NCI-H2081 treated with DMSO at 0.1 percent for 48 hours (cell line): ENCODE measurements at places on chromosomes 2 and 18.

GRCh38 chr2:177888581-177888980 lies 184.0 kb downstream of the PDE11A start:
- DNase-seq, result no peak

GRCh38 chr2:134253117-134253704 lies 661 bp upstream of the MGAT5 start:
- DNase-seq, result no peak

- no peak for DNase-seq
Measured at GRCh38 chr2:186659383-186659782, 34.5 kb upstream of the FAM171B start.

- no peak for DNase-seq
Measured at GRCh38 chr2:84823788-84824187, 57.1 kb downstream of the TRABD2A start.

DNA sequence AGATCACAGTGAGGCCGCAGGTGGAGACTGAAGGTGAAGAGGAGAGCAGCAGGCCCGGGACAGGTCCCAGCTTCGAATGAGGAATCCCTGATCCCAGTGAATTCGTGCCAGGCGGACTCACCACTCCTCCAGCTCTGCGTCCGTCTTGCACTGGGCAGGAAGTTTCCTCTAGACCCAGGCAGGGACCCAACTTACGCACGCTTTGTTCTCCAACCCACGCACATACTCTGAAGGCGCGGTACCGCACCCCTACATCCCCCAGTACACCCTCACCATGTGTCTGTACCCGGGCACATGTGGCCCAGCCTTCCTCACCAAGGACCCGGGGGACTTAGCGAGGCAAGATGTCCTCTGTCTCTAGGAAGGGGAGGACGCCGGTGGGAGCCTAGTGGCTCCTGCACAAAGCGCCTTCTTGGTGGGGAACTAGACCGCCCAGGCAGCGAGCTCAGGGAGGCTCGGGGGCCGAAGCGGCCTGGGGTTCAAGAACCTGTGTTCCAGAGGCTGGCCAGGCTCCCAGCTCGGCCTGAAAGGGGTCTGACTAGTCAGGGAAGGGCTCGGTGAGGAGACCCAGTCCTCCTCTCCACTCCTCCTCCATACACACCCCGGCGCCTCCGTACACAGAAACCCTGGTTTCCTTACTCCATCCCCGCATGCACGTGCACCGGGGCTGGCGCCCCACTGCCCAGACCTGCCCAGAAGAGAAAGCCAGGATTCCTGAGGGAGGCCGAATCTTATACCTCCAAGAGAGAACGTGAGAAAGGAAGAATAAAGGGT lies 38.3 kb upstream of the ATP6V1B1 start:
- no peak for DNase-seq

GRCh38 chr2:14234911-14235310 lies 397.6 kb upstream of the LRATD1 start:
- DNase-seq, result no peak
